ENCODE measurements at places on chromosomes 2 and 18.

GRCh38 chr18:78309307-78309706, 670.3 kb upstream of the SALL3 start:
- DNase-seq, result no peak

DNA sequence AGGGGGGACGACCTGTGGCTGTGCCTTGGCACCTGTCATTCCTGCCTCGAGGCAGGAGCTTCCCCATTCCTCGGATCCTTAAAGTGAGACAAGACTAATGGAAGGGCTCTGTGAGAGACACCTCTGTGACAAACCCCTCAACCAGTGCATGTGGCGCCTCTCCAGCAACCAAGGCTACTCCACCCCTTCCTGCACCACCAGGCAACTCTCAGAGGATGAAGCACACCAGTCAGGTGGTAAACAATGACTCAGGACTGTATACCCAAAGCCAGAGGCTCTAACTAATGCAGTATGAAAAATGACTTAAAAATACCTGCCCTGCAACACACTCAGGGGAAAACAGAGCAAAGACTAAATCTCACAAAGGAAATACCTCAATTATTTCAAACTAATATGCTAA, 136.9 kb downstream of the UXS1 start:
- DNase-seq, result no peak

DNA sequence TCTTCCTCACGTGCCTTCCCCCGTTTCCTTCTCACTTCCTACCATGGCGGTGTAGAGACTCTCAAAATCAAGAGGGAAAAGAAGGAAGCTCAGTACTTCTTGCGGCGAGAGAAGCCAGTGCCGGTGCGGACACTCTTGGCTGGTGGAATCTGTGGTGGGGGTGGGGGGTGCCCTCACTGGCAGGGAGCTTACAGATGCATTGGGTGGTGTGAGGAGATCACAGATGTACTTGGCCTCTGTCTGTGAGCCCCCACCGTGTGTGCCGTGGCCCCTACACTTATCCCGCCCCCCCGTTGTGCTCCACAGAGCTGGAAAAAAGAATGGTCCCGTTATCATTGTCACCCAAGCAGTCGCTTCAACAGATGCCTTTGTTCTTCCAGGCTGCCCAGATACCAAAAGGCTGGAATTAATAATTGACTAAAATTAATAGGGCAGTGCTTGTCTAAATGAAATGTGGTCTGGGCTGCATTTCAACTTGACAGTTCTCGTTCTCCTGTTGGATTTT, 79.8 kb downstream of the VAPA start:
- DNase-seq, result no peak

DNA sequence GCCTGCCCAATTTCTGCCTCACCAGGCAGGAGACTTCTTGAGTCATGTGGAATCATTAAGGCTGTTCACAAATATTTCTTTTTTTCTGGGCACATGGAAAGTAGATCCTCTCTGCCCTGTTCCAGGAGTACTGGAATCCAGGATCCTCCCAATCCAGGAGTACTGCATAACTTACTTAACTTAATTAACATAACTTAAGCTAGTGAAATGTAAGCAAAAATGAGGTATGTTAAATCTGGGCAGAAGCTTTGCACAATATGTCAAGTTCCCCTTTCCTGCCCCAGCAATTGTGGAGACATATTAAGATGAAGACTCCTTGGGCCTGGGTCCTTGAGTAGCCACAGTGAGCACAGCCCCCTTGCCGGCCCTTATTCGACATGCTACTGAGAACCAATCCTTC, 3.2 kb downstream of the CD207 start:
- no peak for DNase-seq

DNA sequence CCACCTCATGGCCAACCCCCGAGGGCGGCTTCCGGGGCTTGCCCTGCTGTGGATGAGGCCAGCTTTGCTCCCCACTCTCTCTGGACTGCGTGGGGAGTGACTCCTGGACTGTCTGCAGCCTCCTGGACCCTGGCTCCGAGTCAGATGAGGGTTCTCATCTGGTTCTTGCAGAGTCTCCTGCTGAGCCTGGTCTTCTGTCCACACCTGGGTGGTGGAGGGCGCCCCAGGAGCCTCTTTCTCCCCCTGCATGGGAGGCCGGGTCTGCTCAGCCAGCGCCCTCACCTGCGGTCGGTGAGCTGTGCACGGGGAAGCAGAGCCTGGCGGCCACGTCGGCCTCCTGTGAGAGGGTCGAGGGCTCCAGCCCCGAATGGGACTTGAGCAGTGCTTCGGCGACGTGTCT, 78.3 kb downstream of the RTP5 start:
- DNase-seq, result no peak

All from KBM-7 (cell line).